ENCODE measurements at places on chromosomes 6 and 20.

DNA sequence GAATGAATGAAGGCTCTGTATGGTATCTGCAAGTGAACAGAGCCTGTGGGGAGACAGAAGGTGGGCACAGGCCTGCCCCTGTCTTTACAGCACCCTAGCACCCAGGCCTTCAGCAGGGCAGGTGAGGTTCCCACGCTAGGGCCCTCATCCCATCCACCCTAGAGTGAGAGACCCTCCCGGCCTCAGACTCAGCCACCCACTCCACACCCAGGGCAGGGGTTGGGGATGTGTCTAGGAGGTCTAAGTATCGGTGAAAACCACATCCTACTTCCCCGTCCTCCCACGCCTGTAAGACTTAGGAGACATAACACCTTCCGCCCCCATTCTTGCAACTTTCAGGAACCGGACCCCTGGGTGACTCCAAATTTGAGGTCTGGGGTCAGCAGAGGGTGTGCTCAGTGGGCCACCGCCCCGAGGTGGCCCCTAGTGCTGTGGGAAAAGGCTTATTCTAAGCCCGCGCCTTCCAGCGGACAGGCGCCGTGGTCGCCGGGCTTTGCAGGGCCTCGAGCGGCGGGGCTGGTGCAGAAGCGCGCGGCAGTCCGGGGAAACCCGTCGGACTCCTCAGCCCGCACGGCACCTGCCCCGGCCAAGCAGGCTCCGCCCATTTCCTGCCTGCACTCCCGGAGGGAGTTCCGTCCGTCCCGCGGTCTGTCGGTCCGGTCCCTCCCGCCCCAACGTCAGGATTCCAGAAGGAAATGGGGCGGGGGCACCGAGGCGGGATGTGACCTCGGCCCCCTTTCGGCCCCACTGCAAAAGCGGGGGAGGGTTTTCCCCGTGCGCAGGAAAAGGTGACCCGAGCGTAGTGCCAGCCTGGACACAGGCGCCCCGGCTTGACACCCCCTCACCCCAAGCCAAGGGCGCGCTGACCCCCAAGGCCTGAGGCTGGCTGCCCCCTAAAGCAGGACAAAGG lies 868 bp downstream of the SAMD10 start:
- no peak for DNase-seq

GRCh38 chr6:13303668-13304017 lies 24.7 kb downstream of the TBC1D7 start:
- no peak for DNase-seq

DNA sequence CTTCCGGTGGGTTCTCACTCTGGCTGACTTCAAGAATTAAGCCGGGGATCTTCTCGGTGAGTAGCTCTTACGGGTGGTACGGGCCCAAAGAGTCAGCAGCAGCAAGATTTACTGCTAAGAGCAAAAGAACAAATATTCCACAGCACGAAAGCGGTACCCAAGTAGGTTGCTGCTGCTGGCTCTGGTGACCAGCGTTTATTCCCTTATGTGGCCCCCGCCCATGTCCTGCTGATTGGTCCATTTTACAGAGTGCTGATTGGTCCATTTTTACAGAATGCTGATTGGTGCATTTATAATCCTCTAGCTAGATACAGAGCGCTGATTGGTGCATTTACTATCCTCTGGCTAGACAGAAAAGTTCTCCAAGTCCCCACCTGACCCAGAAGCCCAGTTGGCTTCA lies 44.3 kb downstream of the FAM50B start:
- no peak for DNase-seq

- DNase-seq, result no peak
These were observed 602.5 kb upstream of the CDH4 start for GRCh38 chr20:60649541-60649940.

DNA sequence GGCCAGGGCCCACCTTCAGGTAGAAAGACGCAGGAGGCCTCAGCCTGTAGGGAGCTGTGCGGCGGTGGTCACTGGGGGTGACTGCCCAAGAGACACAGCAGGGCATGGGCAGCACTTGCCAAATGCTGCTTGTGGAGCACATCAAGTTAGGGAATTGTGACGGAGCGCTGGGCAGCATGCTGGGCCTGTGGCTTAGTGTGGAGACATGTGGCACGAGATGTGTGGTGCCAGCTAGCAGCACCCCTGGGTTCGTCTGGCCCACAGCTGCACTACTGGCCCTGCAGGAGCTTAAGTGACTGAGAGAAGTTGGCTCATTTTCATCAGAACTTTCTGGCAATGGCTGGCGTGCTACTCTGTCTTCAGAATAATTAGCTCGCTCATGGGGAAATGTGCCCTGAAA lies 213.1 kb upstream of the SYNDIG1 start:
- no peak for DNase-seq

DNA sequence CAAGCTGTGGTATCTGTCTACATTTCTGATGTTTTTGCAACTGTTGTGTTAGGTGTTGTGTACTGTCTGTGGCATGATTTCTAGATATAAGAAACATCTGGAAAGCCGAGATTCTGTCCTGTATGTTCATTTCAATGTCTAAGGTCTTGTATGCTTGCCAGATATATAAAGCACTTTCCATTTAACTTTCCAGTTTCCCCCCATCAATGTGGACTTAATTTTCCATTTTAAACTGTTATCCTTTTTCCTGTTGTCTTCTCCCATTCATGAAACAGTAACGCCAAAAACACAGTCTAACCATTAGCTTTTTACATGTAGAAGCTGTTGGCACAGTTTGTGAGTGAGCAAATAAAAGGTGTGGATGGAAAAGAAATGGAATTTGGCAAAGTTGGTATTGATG lies 181.6 kb downstream of the FARS2 start:
- no peak for DNase-seq

- no peak for DNase-seq
These were observed 125.2 kb upstream of the RALGAPA2 start for GRCh38 chr20:20837574-20838021.

GRCh38 chr6:128617285-128617684 lies 96.9 kb upstream of the PTPRK start:
- no peak for DNase-seq

GRCh38 chr6:1686117-1687098 lies 76.7 kb downstream of the FOXC1 start:
- DNase-seq, result no peak

DNA sequence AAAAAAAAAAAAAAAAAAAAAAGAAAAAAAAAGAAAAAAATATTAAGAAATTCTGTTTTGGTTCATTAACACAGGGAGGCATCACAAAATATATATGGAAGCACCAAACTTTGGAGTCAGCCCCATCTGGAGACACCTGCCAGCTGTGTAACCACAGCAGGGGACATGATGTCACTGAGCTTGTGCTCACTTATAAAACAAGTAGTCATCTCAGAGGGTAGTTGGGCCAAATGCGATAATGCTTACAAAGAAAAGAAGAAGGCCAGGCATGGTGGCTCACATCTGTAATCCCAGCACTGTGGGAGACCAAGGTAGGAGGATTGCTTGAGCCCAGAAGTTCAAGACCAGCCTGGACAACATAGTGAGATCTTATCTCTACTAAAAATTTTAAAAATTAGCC lies 1.1 kb upstream of the BNIP5 start:
- DNase-seq, result no peak

DNA sequence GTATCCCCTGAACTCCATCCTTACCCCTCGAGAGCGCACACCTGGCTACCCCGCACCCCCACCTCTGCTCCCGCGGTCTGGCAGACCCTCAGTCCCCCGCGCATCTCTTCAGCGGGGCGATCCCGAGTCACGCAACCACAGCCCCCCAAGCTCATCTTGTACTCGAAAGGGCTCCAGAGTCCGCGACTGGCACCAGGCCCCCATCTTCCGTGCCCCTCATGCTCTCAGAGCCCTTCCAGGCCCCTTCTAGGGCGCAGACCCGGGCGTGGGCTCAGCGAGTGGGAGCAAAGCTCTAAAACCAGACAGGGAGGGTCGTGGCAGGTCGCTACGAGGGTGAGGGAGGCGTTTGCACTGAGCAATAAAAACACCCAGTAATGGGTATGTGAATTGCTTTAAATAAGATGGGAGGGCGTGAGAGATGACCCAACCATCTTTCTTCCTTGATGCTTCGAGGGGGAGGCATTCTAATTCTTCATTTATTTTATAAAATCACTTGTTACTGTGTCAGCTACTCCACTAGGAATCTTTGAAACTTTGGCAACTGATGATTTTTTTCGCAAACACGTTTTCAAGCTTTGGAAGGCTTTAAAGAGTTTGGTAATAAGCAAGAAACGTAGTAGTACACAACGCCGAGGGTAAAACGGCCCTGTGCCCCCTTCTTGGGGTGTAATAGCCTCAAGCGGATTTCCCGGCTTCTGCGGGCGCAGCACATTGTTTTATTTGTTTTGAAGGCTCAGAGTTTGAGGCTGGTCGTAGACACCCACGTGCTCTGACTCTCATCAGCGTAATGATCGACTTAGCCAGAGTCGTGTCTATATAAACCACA lies 42.6 kb upstream of the SUPT3H start:
- DNase-seq, result no peak

All from cortex of kidney (tissue), 1 donor.